ENCODE measurements at places on chromosomes 5 and 9. TPM values are rescaled to one million over a fixed set of nuclear protein-coding genes. Genes with fewer than 3 reads are reported as not detected.

Gene LAMC3
- polyA plus RNA-seq = 4.0 TPM

Gene IL4
- polyA plus RNA-seq = 0.18 TPM

Gene SPATA9
- polyA plus RNA-seq = 0.99 TPM

Gene F2RL2
- polyA plus RNA-seq = 3.2 TPM

Gene CCDC183
- polyA plus RNA-seq = 2.6 TPM

Gene UBE2QL1
- polyA plus RNA-seq = 1.8 TPM

Gene SLC24A2
- 1.4 TPM for polyA plus RNA-seq

Gene FOXD4L3
- 0.29 TPM for polyA plus RNA-seq

Gene STK10
- 18.2 TPM for polyA plus RNA-seq

Gene RNF208
- 3.3 TPM for polyA plus RNA-seq

Gene PLPP6
- 4.2 TPM for polyA plus RNA-seq

GRCh38 chr5:113282472-113282871, 152.3 kb downstream of the TSSK1B start:
- DNase-seq = no peak

- DNase-seq = no peak
These were observed 109.3 kb upstream of the RUSC2 start for GRCh38 chr9:35380619-35381018.

GRCh38 chr9:12843735-12844134, 68.9 kb downstream of the LURAP1L start:
- DNase-seq = peak; percentile 63

GRCh38 chr5:82167372-82167935, 110.7 kb downstream of the RPS23 start:
- no peak for DNase-seq

DNA sequence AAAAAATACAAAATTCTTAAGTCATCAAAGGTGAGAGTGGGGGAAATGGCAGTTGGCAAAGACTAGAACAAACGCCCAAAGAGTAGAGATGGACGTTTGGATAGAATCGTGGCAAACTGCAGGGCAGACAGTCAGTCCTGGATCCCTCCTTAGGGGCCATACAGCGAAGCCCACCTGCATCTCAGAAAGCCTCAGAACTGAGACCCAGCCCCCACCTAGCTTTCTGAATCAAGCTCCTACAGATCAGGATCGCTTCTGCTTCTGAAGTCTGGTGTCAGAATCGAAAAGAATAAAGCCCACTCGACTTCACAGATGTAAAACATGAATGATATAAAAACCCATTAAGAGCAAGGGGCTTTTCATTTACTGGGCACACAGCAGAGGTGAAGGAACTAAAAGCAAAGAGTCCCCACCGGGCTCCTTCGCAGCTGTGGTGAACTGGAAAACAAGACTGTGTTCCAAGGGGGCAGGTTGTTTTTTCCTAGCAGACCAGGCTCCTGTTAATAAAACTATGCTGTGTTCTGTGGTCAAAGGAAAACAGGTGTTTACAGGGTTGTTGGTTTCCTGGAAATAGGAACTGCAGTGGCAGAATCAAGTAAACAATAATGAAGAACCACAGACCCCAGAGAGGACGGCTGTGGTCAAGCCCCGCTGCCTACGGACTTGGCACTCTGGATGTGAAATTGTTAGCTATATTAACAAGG, 91.8 kb downstream of the TLE1 start:
- no peak for DNase-seq

GRCh38 chr9:6552033-6552432, 93.5 kb downstream of the GLDC start:
- DNase-seq = peak; percentile 57

DNA sequence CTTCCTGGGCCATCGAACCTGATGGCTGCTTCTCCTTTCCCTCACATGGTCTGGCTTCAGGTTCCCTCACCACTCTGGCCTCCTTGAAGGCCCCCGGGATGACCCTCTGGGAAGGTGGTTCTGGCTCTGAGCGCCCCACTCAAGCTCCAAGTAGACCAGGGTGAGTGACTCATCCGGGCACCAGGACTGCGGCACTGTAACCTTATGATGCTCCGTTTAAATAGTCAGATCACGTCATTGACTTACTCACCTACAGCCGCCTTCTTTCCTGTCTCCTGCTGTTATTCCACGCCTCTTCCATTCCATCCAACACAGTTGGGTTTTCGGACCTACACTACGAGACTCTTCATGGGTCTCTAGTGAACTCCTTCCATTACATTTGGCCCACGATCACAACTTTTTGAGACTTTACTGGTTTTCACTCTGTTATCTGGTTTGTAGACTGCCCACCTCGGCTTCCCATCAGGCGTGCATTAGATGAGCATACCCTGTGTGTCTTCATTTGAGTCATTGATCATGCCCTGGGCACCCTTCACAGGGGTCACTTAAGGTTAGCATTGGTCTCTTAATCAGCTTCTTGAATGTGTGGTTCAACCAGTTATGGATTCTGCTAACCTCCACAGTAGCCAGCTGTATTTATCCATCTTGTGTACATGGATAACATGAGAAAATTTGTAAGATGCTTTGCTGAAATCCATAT, 138.8 kb upstream of the LMX1B start:
- DNase-seq = no peak

- DNase-seq = peak; percentile 45
These were observed 70.0 kb upstream of the SSBP2 start for GRCh38 chr5:81820863-81821262.

DNA sequence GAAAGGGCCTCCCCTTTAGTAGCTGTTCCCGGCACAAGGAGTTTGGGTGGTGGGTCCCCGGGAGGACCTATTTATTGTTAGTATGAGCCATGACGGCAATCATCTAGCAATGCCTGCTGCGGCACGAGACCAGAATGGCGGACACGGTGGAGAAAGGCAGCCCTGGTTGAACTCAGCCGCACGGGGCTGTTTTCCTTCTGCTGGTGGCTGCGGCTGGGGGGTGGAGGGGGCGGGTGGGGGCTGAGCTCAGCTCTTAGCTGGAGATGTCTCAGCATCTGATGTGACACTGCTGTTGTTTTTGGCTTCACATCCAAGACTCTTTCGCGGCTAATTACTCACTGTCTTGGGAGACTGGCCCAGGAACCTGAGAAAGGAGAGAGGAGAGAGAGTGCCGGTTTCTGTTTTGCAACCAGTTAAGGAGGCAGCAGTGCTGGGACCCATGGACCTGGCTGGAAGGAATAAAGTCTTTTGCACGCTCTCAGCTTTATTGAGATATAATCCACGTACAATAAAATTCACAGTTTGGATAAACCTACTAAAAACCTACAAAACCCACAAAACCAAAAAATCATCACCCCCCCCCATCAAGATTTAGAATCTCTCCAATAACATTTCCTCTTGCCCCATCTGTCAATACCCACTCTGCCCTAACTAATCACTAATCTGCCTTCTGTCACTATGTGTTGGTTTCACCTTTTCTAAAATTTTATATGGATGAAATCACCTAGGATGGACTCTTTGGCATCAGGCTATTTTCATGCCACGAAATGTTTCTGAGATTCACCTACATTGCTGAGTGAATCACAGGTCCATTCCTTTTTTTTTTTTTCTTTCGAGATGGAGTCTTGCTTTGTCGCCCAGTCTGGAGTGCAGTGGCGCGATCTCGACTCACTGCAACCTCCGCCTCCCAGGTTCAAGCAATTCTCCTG, 81.8 kb upstream of the NEURL1B start:
- peak; percentile 63 for DNase-seq

GRCh38 chr9:89470224-89470839, 27.6 kb downstream of the SEMA4D start:
- DNase-seq = no peak

- DNase-seq = peak; percentile 22
These were observed 83.9 kb downstream of the NR2F1-AS1 start for GRCh38 chr5:93497096-93497495.

DNA sequence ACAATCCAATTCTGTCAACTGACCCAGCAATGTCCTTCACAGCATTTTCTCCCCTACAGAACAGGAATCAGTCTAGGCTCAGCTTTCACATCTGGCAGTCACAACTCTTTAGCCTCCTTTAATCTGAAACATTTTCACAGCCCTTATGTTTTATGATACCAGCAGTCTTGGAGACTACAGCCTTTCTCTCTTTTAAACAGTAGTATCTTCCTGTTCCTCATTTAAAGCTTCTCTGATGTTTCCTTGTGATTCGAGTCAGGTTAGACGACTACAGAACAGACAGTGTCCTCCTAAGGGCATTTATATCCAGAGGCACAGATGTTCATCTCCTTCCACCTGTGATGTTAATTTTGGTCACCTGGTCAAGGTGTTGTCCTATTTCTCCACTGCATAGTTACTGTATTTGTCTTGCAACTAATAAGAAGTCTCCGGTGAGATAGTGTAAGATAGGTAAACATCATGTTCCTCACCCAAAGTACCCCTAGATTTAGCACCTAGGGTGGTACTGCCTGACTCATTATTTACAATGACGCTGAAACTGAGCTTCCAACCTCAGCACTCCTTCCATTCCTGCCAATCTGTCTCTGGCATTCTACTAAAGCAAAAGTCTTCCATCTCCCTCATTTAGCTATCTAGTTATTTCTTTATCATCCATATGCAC, 20.7 kb downstream of the TTC39B start:
- no peak for DNase-seq

All from muscle of leg (tissue), 16 donors.